Activated CD4-positive, alpha-beta memory T cell treated with anti-CD3 and anti-CD28 coated beads for 36 hours (primary cell): ENCODE measurements at places on chromosomes 16 and 17. TPM values are rescaled to one million over a fixed set of nuclear protein-coding genes. Genes with fewer than 3 reads are reported as not detected.

The VMP1 gene
- total RNA-seq = 517 TPM

The EXOC3L1 gene
- total RNA-seq = not detected

The KRTAP4-6 gene
- total RNA-seq = not detected

The TPSAB1 gene
- total RNA-seq = not detected

The CES3 gene
- total RNA-seq = 3.0 TPM

The KRT24 gene
- total RNA-seq = not detected

The KRT36 gene
- total RNA-seq = not detected

The PRSS36 gene
- not detected for total RNA-seq

The SCNN1B gene
- total RNA-seq = not detected

The ACSM2A gene
- not detected for total RNA-seq

The MT1A gene
- not detected for total RNA-seq

The AOC3 gene
- 2.0 TPM for total RNA-seq

The SCIMP gene
- not detected for total RNA-seq
